SW480 (cell line): ENCODE measurements at places on chromosomes 11 and 22.

GRCh38 chr11:29432719-29433325, 584.0 kb downstream of the KCNA4 start:
- peak; percentile 32 for DNase-seq

- DNase-seq = no peak
These were observed 9.7 kb upstream of the IL17REL start for GRCh38 chr22:50022171-50022819.

- peak; percentile 36 for DNase-seq
These were observed 24.7 kb upstream of the BAIAP2L2 start for GRCh38 chr22:38135133-38135706.

GRCh38 chr11:73239571-73240189, 21.6 kb downstream of the P2RY2 start:
- DNase-seq = no peak

DNA sequence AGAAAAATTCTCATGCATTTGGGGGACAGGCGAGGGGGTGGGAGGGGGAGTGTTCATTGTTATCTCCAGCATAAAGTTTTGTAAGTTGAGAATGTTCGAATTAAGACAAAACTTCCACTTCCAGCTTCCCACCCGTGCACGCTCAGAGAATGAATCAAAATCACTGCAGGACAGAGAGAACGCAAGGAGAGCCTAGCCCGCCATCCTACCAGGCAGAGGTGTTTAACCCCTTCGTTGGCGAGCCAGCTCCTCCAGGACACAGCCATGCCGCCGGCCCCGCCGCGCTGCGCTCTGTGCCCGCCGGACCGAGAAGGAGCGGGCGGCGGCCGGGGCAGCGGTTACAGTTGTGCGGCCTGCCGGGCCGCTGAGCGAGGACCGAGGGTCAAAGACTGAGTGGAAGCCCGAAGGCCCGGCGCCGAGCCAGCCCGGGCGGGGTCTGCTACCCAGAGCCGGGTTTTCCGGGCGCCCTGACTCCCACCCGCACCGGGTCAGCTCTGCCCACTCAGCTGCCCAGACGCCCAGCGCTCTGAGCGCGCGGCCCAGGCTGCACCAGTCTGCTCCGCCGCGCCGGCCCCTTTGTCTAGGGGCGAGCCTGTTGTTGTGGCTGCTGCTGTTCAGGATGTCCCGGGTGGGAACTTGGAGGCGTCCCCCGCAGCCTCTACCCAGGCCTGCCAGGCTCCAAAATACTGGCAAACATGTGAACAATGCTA, at the start of gene NOX4:
NOX4 (minus strand) TSS at position 395 of the 710 bp plus-strand sequence; CDS start at position 266, 129 bp downstream.
- DNase-seq = no peak

- no peak for DNase-seq
These were observed 36.6 kb upstream of the GRAMD1B start for GRCh38 chr11:123393312-123393927.

DNA sequence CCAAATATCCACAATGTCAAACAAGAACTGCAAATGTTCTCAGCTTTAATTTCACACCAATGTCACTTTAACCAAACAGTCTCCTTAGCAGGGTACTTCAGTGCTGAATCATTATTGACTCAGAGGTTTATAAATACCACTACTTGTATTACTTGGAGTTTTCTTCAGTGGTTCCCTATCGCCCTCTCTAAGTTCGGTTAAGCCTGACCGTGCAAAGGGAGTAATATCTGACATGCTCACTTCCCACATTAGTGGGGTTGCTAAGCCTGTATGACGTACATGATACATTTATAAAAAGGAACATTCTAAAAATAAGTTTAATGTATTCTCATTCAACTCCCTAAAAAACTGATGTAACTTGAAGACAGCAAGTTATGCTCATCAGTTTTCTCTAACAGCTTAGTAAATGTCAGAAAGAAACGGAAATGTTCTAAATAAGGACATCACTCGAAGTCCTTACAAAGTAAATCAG, 93.1 kb upstream of the ZC3H12C start:
- no peak for DNase-seq

GRCh38 chr11:27839226-27839913, 139.1 kb upstream of the BDNF start:
- peak; percentile 25 for DNase-seq

- no peak for DNase-seq
These were observed 89.2 kb upstream of the SHANK2 start for GRCh38 chr11:71341596-71341995.
